ENCODE measurements at places on chromosomes 2 and 18. TPM values are rescaled to one million over a fixed set of nuclear protein-coding genes. Genes with fewer than 3 reads are reported as not detected.

Gene RPL37A
- 3,180 TPM for total RNA-seq

Gene CIDEA
- total RNA-seq, result not detected

Gene EIF2AK2
- total RNA-seq, result 46.3 TPM

Gene TMEM200C
- total RNA-seq, result 8.3 TPM

Gene GPBAR1
- total RNA-seq, result 0.63 TPM

Gene C2orf66
- total RNA-seq, result not detected

Gene DES
- 1.5 TPM for total RNA-seq

Gene DSC1
- total RNA-seq, result not detected

Gene ALKAL2
- total RNA-seq, result 10.4 TPM

Gene EML6
- 1.6 TPM for total RNA-seq

Gene NEURL3
- total RNA-seq, result not detected

Gene LGALSL
- total RNA-seq, result 29.2 TPM

Gene CCDC74B
- 4.3 TPM for total RNA-seq

Gene SLC5A7
- 0.15 TPM for total RNA-seq

Gene ITM2C
- total RNA-seq, result 367 TPM

Gene TPRKB
- 41.6 TPM for total RNA-seq

Gene TMEM237
- 36.8 TPM for total RNA-seq

Gene SP3
- total RNA-seq, result 92.1 TPM

Gene CFAP221
- 0.71 TPM for total RNA-seq

Gene RNF125
- 14.3 TPM for total RNA-seq

Gene INO80C
- total RNA-seq, result 48.9 TPM

Gene LHCGR
- total RNA-seq, result 0.73 TPM

Gene GREB1L
- 0.31 TPM for total RNA-seq

Gene ZDBF2
- 15.3 TPM for total RNA-seq

Gene ASTL
- total RNA-seq, result 0.60 TPM

Gene DYSF
- total RNA-seq, result 8.5 TPM
